ENCODE measurements at places on chromosomes 6 and 20.

GRCh38 chr6:6712449-6713403 is 124.2 kb downstream of the LY86 start:
- DNase-seq = no peak
- H3K4me1 ChIP-seq = peaks cover 36% of the 10 kb centered on the region
- H3K27me3 ChIP-seq = no peaks in the 10 kb centered on the region
- peak overlapping the region; percentile 89 for H3K27ac ChIP-seq
- H3K36me3 ChIP-seq = no peaks in the 10 kb centered on the region
- H3K4me3 ChIP-seq = no peak overlapping the region

DNA sequence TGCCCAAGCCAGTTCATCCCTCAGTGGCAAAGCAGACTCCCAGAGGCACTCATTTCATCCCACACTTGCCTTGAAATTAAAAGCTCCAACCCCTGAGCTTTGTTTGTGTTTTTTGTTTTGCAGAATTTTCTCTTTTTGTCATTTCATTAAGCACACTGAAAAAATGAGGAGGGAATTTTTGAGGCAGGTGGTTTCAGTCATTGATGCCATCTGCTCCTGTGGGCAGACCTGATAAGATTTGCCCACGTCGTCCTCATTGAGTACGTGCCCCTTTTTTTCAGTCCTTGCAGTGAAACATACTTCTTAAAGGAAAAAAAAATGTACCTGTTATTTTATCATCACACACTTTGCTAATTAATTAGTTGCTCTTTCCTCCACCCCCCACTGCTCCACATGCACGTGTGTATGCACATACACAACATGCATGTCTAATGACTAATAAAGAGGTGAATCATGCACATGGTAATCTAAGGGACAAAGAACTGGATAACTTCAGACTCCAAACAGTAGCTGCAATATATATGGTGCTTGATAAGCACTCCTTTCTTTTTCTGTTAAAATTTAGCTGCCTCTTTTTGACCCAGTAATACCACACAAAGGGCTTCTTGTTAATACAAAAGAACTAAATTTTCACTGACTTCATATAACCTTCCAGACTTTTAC is 102.1 kb upstream of the TMEM181 start:
- H3K27ac ChIP-seq = no peak overlapping the region
- no peak overlapping the region for H3K4me3 ChIP-seq
- no peaks in the 10 kb centered on the region for H3K36me3 ChIP-seq

DNA sequence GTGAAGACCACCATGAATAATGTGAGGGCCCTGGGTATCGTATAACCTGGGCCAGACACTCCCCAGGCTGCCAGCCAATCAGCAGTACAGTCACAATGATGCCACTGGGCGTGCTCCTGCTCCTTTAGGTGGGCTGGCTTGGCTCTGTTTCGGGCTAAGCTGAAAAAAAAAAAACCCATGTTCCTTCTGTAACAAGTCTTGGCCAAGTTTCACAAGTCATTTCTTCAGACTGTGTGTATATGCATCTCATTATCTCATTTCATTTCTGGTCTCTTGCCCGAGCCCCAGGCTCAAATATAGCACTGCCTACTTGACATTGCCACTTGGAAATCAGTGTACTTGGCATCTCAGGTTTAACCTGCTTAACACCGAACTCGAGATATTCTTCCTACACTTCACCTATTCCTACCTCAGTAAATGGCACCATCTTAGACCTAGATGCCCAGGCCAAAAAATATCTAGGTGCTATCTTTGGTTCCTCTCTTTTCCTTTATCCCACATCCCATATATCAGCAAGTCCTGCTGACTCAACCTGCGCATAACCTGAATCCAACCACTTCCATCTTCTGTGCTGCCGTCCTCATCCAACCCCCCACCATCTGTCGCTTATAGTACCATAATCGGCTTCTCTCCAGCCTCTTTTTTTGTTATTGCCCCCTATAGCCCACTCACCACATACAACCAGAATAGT is 1.8 kb downstream of the UQCC2 start:
- no peaks in the 10 kb centered on the region for H3K27me3 ChIP-seq
- no peak for DNase-seq
- peaks cover 36% of the 10 kb centered on the region for H3K4me1 ChIP-seq
- no peak overlapping the region for H3K4me3 ChIP-seq
- no peaks in the 10 kb centered on the region for H3K36me3 ChIP-seq
- peak overlapping the region; percentile 97 for H3K27ac ChIP-seq

GRCh38 chr6:166957805-166958076 is 1.4 kb upstream of the RNASET2 start:
- no peaks in the 10 kb centered on the region for H3K27me3 ChIP-seq
- H3K4me1 ChIP-seq = peaks cover 9% of the 10 kb centered on the region
- H3K4me3 ChIP-seq = no peak overlapping the region
- H3K27ac ChIP-seq = peak overlapping the region; percentile 89
- H3K36me3 ChIP-seq = no peaks in the 10 kb centered on the region

GRCh38 chr6:47042275-47042791 is at the start of gene ADGRF1:
Gene ADGRF1 (minus strand): TSS chr6:47042332. CDS start chr6:47029061, 13,271 bp downstream.
- H3K36me3 ChIP-seq = no peaks in the 10 kb centered on the region
- peak within 1 kb of the TSS; percentile 8 for H3K4me3 ChIP-seq
- H3K27ac ChIP-seq = peak within 1 kb of the TSS; percentile 85
- DNase-seq = no peak

- H3K27ac ChIP-seq = no peak overlapping the region
- H3K4me3 ChIP-seq = no peak overlapping the region
- no peaks in the 10 kb centered on the region for H3K27me3 ChIP-seq
- H3K4me1 ChIP-seq = peaks cover 41% of the 10 kb centered on the region
Observed at GRCh38 chr20:10790013-10790412, 116.2 kb upstream of the JAG1 start.

DNA sequence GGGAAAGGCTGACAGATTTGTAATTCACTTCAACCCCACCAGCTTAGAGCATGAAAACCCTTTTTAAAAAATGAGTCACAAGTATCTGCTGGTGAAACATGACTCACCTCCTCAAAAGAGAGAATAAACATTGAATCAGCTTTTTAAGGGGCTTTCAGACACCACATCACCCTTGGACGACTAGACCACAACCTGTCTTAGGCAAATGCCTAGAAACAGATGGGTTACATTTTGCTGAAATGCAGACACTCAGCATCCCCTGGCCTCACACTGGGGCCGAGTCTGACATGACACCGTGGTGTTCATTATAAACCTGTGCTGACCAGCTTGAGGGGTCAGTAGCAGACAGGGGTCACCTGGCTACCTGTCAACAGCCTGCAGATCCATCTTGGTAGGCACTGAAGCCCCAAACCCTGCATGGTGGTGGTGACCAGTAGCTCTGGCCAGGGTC is 175.3 kb upstream of the CST7 start:
- no peaks in the 10 kb centered on the region for H3K4me1 ChIP-seq
- DNase-seq = no peak
- H3K27me3 ChIP-seq = no peaks in the 10 kb centered on the region

- peaks cover 26% of the 10 kb centered on the region for H3K27me3 ChIP-seq
- no peak overlapping the region for H3K4me3 ChIP-seq
Observed at GRCh38 chr20:4234128-4234527, 218.8 kb upstream of the RNF24 start.

GRCh38 chr6:124829822-124830221 is 132.4 kb upstream of the RNF217 start:
- no peak overlapping the region for H3K27ac ChIP-seq
- H3K4me3 ChIP-seq = no peak overlapping the region
- H3K27me3 ChIP-seq = no peaks in the 10 kb centered on the region
- H3K36me3 ChIP-seq = no peaks in the 10 kb centered on the region
- no peak for DNase-seq

- H3K27me3 ChIP-seq = no peaks in the 10 kb centered on the region
- DNase-seq = no peak
- no peaks in the 10 kb centered on the region for H3K4me1 ChIP-seq
- no peak overlapping the region for H3K27ac ChIP-seq
- no peak overlapping the region for H3K4me3 ChIP-seq
Observed at GRCh38 chr6:703552-703951, 10.6 kb upstream of the EXOC2 start.

GRCh38 chr6:159125014-159125609 is 44.1 kb upstream of the FNDC1 start:
- no peak overlapping the region for H3K4me3 ChIP-seq
- H3K4me1 ChIP-seq = no peaks in the 10 kb centered on the region
- no peaks in the 10 kb centered on the region for H3K27me3 ChIP-seq
- no peaks in the 10 kb centered on the region for H3K36me3 ChIP-seq
- no peak for DNase-seq

DNA sequence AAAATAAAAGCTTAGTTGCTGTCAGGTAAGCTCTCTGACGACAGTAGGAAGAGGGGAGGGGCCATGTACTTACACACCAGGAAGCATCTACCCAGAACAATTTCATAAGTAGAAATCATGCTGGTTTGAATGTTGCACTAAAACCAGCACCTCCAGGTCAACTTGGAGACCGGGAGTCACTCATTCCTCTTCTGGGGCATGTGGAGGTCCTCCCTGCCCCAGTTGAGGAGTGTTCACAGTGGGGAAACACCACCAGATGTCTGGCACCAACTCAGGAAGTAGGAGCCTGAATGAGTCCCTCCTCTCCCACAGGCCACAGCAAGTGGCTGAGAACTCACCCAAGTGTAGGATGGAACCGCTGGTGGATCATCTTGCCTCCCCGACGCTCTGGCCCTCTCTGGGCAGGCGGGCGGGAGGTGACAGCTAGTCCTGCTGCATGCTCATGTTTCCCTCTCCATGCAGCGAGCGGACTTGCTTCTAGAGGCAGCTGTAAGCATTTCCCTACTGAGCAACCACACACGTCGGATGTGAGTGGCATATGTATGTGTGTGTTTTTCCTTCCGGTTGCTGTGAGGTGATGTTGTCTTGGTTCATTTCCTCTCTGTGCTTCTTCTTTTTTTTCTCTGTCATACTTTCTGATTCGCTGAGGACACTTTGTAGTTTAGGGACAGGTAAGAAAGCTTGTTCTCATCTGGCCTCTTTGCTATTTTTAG is 149.5 kb upstream of the NEDD9 start:
- DNase-seq = peak; percentile 19
- H3K4me1 ChIP-seq = no peaks in the 10 kb centered on the region
- no peaks in the 10 kb centered on the region for H3K27me3 ChIP-seq
- peak overlapping the region; percentile 38 for H3K4me3 ChIP-seq
- H3K36me3 ChIP-seq = no peaks in the 10 kb centered on the region
- H3K27ac ChIP-seq = peak overlapping the region; percentile 49

GRCh38 chr20:12949429-12949980 is 59.3 kb upstream of the SPTLC3 start:
- no peaks in the 10 kb centered on the region for H3K27me3 ChIP-seq
- no peak overlapping the region for H3K4me3 ChIP-seq
- DNase-seq = no peak
- H3K27ac ChIP-seq = no peak overlapping the region
- no peaks in the 10 kb centered on the region for H3K36me3 ChIP-seq

- DNase-seq = no peak
- no peaks in the 10 kb centered on the region for H3K36me3 ChIP-seq
- no peak overlapping the region for H3K27ac ChIP-seq
- H3K4me3 ChIP-seq = no peak overlapping the region
- H3K4me1 ChIP-seq = no peaks in the 10 kb centered on the region
Observed at GRCh38 chr20:4113615-4114603, 98.6 kb upstream of the RNF24 start.

- H3K4me3 ChIP-seq = no peak overlapping the region
- no peaks in the 10 kb centered on the region for H3K27me3 ChIP-seq
- no peak overlapping the region for H3K27ac ChIP-seq
Observed at GRCh38 chr6:17886891-17887290, 100.5 kb downstream of the KIF13A start.

- no peak for DNase-seq
- no peaks in the 10 kb centered on the region for H3K27me3 ChIP-seq
- H3K36me3 ChIP-seq = no peaks in the 10 kb centered on the region
- H3K4me1 ChIP-seq = no peaks in the 10 kb centered on the region
- no peak overlapping the region for H3K27ac ChIP-seq
- no peak overlapping the region for H3K4me3 ChIP-seq
Observed at GRCh38 chr20:60269573-60270162, 311.4 kb downstream of the CDH26 start.
